ENCODE measurements at places on chromosomes 1 and 21. TPM values are rescaled to one million over a fixed set of nuclear protein-coding genes. Genes with fewer than 3 reads are reported as not detected.

The SLC45A1 gene
- total RNA-seq: 2.0 TPM

The CLDN14 gene
- total RNA-seq: not detected

The RAB25 gene
- total RNA-seq: not detected

The DENND2C gene
- total RNA-seq: 4.2 TPM

The SLC9C2 gene
- total RNA-seq: not detected

The AHDC1 gene
- total RNA-seq: 42.8 TPM

The ASPM gene
- 0.40 TPM for total RNA-seq

The DIO1 gene
- total RNA-seq: not detected

The AK4 gene
- total RNA-seq: 163 TPM

The HUNK gene
- total RNA-seq: 0.40 TPM

The IQGAP3 gene
- total RNA-seq: 0.42 TPM

The CA6 gene
- total RNA-seq: not detected

The BARHL2 gene
- not detected for total RNA-seq

GRCh38 chr1:152502496-152503180 lies 8.0 kb upstream of the LCE5A start:
- DNase-seq: no peak

- DNase-seq: no peak
Observed at GRCh38 chr1:59697150-59697800, 117.5 kb upstream of the HOOK1 start.

DNA sequence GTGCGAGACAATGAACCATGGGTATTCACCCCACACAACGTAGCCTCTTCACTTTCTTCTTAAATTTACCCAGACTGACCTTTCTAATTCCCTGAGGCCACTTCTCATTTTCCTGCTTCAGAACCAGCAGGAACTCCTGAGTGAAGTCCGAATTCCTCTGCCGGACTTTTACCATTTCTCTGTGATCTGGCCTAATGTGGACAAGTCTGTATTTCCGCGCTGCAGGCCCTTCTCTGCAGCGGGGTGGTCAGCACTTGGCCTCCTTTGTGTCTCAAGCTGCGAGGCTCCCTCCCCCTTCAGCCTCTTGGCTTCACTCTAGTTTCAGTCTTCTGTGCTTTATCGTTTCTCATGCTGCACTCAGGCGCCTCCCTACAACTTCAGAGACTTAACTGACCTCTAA lies 9.4 kb upstream of the CTBS start:
- DNase-seq: no peak

GRCh38 chr1:115648717-115649691 lies 7.2 kb downstream of the VANGL1 start:
- no peak for DNase-seq

- DNase-seq: no peak
Observed at GRCh38 chr1:42924851-42925760, 33.6 kb downstream of the SLC2A1 start.

DNA sequence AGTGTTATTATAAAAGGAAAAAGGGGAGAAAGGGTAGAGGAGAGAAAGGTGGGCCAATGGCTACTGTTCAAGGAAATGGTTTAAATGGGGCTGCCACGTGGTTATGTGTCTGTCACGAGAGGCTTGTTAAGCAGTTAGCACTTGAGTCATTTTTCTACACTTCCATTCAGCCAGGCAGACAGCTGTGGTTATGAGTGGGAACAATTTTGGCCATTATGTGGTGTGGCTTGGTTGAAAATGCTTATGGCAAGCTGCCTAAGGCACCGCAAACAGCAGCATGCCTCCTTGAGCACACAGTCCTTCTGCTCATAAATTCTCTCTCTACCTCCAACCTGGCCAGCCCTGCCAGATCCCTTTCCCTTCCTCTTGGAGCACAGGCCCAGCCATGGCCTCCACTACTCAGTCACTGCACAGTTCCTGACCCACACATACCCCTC lies 3.2 kb upstream of the SRM start:
- DNase-seq: no peak

GRCh38 chr21:41024746-41025254 lies 143.2 kb upstream of the BACE2 start:
- DNase-seq: no peak

DNA sequence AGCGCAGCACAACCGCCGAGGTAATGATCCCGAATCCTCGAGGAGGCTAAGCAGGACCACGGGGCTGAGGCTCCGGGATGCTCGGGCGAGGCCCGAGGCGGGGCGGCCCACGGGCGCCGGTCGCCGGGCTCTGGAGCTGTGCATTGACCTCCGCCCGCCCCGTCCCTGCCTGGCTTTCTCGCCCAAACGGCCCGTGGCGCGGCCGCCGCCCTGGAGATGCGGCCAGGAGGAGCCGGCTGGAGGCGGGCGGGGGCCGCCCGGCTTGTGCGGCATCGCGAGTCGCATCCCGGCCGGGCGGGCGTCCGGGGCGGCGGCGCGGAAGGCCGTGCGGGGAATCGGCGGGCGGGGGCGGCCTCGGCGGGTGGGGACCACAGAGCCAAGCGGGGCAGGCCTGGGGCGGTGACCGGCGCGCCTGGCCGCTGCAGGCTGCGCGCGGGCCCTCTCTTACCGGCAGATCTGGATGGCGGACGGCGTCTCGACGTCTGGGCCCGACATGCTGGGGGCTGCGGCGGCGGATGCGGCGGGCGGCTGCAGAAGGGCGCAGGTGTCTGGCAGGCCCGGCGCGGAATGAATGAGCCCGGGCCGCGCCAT lies 663 bp downstream of the ACOT7 start:
- no peak for DNase-seq

DNA sequence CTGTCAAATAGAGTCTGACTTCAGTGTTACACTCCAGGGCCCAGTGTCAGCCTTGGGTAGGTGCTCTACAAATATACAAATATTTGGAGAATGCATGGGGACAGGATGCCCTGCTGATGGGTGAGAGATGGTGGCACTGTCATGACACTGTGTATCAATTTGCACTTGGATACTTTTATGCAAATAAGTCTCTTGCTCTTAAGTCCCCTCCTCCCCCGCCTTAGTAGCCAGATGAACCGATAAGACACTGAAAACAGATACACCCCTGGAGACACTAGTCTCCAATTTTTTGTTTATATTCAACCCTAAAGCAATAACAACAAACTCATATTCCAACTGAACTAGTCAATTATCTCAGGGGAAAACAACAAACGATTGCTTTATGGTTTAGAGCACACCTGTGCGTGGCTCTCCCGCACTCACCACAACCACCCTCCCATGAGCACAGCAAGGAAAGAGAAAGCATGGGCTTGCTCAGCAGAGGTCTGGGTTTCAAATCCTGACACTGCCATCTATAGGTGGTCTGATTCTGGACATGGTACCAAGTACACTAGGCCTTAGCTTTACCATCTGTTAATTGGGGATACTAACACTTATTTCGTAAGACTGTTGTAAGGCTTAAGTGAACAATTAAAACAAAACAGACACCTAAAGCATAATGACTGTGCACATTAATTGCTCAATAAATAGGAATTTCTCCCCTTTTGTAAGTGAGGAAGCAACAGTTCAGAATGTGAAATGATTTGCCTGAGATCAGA lies 50.3 kb downstream of the HIVEP3 start:
- DNase-seq: no peak

GRCh38 chr1:232599178-232600041 lies 30.5 kb downstream of the SIPA1L2 start:
- no peak for DNase-seq

- DNase-seq: no peak
Observed at GRCh38 chr1:74395571-74395970, 116.8 kb downstream of the LRRC53 start.

GRCh38 chr1:225425201-225425786 lies 2.5 kb downstream of the LBR start:
- DNase-seq: no peak

DNA sequence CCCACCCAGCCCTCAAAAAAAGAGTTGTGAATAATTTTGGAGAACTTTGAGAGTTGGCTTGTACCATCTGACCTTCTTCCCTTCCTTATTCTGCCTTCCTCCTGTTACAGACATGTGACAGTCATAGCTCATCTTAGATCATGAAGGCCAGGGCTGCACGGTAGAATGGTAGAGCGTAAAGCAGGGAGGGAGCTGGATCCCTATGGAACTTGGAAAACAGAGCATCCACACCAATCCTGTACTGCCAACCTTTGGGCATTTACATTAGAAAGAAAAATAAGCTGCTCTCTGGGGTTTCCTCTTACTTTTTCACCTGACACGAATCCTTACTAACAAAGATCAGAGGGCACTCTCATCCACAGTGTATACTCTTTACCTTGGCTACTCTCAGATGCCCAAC lies 121.5 kb downstream of the GPR52 start:
- DNase-seq: no peak

GRCh38 chr1:43655953-43656352 lies 6.0 kb downstream of the KDM4A start:
- DNase-seq: no peak

- no peak for DNase-seq
Observed at GRCh38 chr1:229169399-229169798, 101.5 kb upstream of the RAB4A start.

DNA sequence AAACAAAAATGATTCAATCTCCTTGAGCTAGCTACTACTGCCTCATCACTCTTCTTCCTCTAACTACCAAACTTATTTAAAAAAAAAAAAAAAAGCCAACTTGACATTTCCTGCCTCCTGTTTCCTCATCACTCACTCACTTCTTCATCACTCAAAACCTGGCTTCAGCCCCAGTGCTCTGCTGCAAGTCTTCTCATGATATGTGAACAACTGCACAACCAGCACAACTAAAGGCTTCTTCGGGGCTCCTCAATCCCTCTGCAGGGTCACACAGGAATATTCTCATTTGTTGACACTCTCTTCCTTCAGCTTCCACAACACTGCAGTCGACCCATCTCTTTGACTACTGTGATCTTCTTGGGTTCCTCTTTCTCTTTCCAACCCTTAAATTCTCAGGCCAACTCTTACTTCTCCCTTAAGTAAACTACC lies 7.6 kb downstream of the MTF1 start:
- DNase-seq: no peak

DNA sequence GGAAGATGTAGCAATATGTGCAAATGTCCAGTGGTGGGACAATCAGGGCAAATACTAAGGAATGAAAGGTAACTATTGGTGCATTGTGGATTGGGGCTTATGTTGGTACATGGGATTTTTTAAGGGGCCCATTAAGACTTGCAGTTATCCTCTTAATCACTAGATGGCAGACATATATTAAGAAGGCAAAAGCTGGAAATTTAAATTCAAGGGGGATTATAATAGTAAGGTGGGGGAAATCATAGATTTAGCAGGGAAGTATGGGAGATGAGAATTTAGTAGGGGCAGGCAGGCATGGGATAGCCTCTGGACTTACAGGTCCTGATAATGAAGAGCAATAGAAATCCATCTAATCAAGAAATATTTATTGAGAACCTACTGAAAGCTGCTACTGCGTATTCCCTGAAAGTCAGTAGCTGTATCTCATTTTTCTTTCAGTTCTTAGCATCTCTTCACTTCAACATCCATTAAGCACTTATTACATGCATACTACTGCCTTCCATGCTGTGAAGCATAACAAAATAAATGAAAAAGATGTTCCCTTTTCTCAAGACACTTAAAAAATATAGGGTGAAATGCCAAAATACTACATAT lies 251.8 kb downstream of the CRB1 start:
- DNase-seq: no peak

DNA sequence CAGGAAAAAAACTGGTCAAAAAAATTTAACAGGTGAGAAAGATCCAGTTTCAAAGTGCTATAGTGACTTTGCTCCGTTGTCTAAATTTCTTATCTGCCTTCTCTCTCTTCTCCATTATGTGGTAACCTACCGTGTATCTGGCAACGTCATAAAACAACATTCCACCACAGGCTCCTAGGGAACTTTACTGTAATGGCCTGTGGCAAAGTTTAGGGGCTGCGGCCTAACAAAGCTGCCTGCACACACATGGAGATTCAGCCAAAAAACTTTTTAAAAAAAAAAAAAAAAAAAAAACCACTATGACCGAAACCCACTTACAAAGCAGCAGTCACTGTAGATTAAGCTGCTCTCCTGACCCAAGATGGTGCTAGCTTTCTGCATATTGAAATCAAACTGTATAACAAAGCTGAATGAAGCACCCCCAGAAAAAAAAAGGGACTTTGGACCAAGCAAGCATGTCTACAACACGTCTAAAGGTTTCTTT lies 202.6 kb downstream of the SLC45A1 start:
- DNase-seq: no peak

- DNase-seq: no peak
Observed at GRCh38 chr21:28723646-28724045, 269.0 kb downstream of the LTN1 start.

DNA sequence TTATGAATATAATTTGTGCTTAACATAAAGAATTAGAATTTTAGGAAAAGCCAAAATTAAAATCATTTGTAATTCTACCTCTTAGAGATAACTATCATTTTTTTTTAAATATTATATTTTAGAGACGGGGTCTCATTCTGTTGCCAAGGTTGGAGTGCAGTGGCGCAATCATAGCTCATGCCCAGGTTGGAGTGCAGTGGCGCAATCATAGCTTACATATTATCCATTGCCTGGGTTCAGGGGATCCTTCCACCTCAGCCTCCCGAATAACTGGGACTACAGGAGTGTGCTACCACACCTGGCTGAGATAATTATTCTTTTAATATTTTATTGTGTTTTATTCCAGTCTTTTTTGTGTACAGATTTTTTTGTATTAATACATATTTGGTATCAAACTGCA lies 8.3 kb downstream of the RASAL2 start:
- no peak for DNase-seq

DNA sequence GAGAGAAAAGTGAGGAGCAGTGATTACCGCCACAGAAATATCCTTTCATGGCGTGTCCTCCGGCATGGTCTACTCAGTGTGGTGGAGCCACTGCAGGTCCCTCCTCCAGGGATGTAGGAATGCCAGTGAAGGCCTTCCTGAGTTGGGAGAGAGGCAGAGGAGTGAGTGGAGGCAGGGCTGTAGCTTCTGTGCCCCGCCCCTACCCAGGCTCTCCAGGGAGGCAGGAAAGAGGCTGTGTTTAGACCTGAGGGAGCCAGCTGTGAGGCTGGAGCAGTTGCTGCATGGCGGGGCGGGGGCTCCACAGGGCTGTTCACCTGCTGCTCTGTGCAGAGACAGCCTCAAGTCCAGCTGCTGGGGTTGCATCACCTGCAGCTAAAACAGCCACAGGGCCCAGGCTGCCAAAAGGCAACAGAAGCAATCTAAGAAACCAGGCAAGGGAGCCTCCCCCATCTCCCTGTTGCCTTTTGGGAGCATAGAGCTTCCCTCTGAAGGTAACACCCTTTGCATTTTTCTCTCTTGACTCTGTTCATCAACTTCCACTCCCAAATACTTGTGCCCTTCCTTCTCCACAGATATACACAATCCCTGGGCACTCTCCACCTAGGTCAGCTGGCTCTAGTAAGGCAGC lies 801 bp upstream of the ANXA9 start:
- DNase-seq: no peak

All from left ventricle myocardium superior (tissue), 1 donor.